ENCODE measurements at places on chromosomes 4 and X.

DNA sequence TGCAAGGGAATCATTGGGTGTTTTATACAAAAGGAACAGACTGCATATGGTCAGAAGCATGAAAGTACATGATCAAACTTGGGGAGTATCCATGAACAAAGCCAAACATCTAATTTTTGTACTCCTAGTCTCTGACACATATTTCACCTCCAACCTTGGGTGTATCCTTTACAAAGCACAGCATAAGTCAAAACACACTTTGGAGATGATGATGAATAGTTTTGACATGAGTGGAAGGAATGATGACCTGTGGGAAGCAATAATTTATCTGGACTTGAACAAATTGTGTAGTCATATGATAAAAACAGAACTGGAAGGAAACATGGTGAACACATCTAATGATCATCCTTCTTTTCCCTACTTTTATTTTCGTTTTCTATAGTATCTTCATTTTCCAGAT, 108.7 kb upstream of the PLS3 start:
- no peak for DNase-seq

DNA sequence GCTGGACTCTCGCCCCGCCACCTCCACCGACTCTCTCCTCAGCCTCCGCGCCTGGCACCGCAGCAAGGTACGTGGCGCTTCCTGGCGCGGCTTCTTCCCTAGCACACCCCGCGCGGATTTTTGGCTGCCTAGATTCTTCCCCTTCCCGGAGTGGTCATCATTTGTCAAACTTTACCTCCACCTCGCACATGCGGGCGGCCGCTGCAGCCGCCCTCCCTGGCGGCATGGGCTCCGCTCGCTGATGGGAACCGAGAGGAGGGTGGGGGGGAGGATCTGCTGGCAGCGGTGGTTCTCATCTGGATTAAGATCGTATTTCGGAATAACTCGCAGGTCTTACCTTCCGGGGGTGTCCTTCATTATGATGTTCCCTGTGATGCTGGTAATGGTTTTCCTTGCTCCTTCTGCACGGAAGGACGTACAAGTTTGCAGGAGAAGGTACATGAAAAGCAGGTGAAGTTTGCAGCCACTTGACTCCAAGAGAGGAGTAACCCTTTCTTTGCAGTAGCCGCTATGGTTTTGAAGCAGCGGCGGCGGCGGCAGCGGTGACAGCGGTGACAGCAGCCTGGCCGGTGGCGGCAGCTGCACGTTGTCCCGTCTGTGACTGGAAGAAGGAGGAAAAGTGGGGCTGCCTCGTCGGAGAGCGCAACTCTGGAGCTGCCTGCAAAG, 2183.9 kb upstream of the TENM3 start:
- no peak for DNase-seq

DNA sequence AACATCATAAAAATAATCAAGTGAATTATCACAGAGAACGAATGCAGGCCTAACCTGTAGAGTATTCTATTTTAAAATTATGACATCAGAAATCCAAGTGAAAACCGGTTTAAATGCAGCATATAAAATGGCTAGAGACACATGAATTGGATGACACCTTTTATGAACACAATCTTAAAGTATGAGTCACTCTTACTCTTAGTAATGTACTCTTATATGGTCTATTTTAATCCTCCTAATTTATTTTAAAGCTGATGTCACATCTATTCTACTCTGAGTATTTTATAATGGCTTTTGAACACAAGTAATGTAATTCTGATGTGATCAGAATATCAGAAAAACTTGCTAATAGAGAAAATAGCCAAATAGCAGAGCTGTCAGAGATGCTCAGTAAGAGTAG, 161.4 kb upstream of the RADX start:
- DNase-seq = no peak

DNA sequence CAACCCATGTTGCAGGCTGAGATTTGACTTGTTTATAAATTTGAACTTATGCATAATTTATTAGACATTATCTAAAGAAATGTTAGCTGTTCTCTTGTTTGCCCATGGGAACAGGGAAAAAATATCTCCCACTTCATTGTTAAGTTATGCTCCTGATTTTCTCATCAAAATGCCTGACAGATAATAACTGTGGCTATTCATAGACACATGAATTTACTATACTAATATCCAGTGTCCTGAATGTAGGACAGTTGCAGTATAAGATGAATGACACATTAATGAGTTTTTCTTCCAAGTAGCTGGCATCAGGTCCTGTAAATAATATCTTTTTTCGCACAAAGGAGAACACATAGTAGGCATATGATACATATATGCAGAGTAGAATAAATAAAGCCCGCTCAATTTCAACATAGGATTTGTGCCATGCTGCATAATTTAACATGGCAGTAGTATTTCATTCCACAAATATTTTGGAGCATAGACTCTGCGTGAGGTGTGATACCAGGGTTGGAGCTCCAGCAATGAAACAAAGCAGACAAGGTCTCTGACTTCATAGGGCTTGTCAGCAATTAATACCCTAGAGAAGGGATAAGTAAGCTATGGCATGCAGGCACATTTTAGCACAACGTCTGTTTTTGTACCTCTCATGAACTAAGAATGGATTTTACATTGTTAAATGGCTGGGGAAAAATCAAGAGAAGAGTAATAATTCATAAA, 40.4 kb upstream of the DDX53 start:
- no peak for DNase-seq

DNA sequence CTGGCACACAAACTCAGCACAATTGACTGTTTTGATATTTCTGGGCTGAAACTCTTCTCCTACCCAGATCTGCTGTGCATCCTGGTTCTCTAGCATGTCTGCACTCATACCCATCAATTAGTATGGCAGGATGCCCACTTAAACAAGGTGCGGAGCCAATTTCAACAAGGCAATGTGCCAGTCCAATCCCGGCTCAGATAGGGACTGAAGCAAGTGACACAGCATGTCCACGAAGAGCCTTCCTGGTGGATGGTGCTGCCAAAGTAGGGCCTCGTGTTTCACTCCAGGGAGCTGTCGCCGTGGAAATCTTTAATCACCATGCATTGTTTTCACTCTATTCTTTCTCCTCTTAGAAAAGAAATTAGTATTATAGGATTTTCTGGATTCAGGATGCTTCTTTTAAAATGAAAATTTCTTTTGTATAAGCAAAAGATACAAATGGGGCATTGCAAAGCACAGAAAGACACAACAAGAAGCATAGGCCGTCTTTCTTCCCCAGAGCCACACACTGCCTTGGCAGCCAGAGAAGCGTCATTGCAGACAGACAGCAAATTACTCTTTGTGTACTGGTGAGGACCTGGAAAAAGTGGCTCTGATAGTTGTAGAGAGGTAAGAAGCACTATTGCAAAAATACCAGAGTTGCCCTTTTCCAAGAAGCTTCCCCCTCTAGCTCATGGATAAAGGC, 40.6 kb upstream of the LSM6 start:
- DNase-seq = no peak

DNA sequence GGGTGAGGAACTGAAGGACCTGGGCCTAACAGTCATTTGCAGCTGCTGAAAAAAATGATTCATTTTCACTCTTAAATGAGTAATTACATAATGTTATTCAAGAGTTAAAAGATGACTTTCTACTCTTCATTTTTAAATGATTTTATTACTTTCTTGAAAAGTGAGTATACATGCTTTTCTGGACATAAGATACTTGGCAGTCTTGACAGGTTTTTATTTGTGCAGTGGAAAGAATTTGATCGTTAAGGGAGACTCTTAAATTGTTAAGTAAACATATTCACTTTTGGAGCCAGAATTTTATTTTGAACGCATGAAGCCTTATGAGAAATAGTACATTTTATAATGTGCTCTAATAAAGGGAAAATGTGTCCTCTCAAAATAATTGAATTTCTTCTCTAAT, 245.7 kb downstream of the TENM3 start:
- DNase-seq = no peak

GRCh38 chrX:56728321-56728720, 722 bp upstream of the NBDY start:
- no peak for DNase-seq

- DNase-seq = no peak
These were observed 16.0 kb downstream of the RTL3 start for GRCh38 chrX:78643096-78643495.

DNA sequence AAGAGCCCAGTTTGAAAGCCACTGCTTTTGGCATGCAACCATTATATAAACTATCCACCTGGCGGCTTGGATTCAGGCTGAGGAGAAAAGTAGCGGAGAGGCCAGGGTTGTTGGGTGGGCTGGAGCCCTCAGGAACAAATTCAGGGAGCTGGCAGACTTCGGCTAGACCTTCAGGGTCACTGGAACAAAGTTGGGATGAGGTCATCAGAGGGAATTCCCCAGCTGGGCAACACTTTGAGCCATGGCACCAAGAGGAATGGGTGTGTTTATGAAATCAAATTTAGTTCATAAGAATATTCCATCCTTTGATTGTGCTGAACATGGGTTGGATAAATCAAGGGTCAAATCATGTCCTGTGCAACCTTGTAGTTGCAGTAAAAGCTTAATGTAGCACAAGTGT, 22.0 kb downstream of the MTMR1 start:
- DNase-seq = peak; percentile 47

GRCh38 chrX:15781961-15782699, 8.2 kb upstream of the ZRSR2 start:
- peak; percentile 44 for DNase-seq

DNA sequence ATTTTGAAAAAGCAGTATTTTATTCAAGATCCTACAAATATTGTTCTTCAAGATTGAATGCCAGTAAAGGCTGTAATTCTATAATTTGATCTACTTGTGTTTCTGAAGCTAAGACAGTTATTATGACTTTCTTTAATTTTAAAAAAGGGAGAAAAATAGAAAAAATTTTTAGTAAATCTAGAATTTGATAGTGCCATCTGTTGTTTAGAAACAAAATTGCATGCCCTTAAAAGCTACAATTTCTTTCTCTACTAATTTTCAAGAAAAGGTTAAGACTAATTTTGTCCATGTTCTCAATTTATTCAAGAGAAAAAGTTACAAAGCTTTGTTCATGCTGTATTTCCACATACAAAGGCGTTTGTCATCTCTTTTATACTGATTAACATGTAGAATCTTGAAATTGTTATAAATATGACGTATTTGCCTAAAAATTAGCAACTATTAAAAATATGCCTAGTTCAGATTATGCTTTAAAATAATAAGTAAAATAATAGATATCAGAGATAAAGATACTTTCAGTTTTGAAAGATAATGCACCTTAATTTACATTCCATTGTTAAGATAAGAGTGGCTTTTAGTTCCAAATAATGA, 25.6 kb upstream of the MMRN1 start:
- DNase-seq = no peak

GRCh38 chrX:24204958-24205357, 55.4 kb downstream of the ZFX start:
- DNase-seq = no peak

DNA sequence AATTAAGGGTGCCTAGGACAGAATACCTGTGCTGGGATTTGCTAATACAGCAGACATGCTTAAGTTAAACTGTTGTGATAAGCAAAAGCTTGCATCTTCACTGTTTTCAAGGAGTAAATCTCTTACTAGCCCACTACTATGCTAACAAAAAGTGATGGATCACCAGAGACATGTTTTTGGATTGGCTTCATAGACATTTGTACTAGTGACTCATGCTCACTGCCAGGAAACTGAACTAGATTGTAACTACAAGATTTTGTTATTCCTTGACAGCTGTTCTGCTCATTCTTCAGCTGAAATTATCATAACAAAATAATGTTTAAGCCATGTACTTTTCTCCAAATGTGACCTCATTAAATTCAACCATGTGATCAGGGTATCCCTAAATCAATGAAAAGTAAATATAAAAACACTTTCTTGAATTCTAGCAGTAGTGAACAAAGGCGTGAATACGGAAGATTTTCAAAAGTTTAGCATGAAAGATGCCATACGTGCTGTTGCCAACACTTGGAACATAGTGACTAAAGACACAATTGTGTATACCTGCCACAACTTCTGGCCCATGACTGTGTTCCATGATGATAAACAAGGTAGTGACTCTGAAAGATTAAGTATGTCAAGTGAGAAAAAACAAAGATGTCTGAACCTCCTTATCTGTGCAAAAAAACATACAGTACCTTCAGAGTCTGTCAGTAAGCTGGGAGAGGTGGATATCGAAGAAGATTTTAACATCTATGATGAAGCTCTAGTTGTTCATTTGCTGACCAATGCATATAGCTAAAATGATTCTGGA, 154.0 kb downstream of the BTC start:
- DNase-seq = no peak

GRCh38 chr4:174860588-174860987, 31.5 kb upstream of the GLRA3 start:
- DNase-seq = no peak

DNA sequence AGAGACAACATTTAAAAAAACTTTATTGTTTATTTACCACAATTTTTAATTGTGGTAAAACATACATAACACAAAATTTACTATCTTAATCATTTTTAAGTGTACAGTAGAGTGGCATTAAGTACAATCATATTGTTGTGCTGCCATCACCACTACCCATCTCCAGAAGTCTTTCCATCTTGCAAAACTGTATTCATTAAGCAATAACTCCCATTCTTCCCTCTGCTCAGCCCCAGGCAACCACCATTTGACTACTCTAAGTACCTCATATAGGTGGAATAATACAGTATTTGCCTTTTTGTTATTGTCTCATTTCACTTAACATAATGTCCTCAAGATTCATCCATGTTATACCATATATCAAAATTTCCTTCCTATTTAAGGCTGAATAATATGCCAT, 12.8 kb upstream of the FAM47E start:
- no peak for DNase-seq

DNA sequence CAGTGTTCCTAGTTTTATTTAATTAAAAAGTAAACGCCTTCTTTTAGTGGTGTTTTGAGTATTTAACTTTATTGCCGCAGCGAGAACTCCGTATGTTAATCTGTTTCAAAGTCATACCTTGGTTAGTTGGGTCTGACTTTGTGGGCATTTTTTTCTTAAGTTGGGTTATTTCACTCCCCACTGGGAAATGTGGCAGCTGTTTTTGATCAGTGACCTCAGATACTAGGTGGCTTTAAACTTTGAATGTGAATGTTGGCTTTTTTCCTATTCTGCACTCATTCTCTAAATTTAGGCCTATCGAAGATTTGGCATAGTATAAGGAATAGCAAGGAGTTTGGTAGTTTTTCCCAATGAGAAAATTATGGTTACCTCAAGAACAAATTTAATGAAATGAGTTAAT, 85.9 kb downstream of the FIP1L1 start:
- no peak for DNase-seq

DNA sequence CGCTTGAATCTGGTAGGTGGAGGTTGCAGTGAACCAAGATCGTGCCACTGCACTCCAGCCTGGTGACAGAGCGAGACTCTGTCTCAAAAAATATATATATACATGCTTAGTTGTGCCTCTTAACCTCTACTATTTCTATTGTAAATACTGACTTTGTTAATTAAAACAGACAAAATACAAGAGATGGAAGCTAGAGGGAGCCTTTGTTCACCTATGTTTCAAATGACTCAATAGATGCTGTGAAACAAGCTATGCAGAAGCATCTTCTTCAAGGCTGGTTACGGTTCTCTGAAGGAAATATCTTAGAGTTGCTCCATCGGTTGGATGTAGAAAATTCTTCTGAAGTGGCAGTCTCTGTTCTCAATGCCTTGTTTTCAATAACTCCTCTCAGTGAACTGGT, 6.2 kb downstream of the NCAPG start:
- DNase-seq = peak; percentile 47

- no peak for DNase-seq
These were observed 76.4 kb downstream of the LEF1 start for GRCh38 chr4:108092288-108092687.

Data from inflammatory macrophage treated with lipopolysaccharide for 1 hour (primary cell).